ENCODE measurements at places on chromosomes 7 and 10.
A peak's percentile ranks its signal among the peaks of the same experiment; 100 is the strongest.

- no peak for DNase-seq
These were observed 182.2 kb downstream of the CAMK1D start for GRCh38 chr10:12531305-12532220.

DNA sequence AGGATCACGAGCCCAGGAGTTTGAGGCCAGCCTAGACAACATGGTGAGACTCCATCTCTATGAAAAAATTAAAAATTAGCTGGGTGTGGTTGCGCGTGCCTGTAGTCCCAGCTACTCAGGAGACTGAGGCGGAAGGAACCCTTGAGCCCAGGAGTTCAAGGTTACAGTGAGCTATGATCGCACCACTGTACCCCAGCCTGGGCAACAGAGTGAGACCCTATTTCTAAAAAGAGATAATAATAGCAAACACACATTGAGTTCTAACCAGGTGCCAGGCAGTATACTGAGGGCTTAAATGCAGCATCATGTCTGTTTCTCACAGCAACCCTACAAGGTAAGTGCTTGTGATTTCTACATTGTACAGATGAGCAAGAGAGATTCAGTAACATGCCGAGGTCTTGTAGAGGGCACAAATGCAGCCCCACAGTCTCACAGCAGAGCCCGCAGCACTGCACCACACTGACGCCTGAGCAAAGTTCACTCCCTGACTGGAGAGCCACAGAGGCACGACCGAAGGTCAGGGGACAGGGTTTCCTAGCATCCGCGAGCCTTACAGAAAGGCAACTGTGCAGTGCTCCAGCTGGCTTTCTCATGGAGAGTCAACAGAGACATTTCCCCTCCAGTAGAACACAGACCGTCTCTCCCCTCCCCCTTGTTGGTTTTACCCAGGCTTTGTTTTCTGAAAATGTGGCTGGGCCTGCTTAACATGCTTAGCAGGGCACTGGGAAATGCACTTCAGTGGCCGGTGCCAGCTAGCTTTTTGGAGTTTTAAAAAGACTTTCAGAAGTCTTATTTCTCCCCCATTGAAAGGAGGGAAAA is 36.5 kb downstream of the PDSS1 start:
- peak; percentile 27 for DNase-seq

GRCh38 chr10:74824184-74824899 is 2.1 kb upstream of the KAT6B start:
- DNase-seq, result peak; percentile 72

DNA sequence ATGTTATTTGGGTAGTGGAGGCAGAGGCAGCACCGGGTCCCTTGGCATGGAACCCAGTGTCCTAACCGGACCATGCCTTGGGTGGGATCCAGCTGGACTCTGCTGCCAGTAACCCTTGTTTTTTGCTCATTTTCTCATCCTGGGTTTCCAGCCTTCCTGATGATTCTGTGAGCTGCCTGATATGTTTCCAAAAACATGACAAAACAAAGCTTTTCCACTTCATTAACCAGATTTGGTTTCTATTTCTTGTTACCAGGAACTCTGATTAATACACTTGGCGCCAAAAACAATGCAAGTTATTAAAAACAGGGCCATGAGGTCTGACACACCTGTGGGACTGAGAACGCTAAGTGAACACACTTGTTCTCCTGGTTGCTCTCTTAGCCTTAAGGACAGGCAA is 32.8 kb upstream of the DLG5 start:
- no peak for DNase-seq

DNA sequence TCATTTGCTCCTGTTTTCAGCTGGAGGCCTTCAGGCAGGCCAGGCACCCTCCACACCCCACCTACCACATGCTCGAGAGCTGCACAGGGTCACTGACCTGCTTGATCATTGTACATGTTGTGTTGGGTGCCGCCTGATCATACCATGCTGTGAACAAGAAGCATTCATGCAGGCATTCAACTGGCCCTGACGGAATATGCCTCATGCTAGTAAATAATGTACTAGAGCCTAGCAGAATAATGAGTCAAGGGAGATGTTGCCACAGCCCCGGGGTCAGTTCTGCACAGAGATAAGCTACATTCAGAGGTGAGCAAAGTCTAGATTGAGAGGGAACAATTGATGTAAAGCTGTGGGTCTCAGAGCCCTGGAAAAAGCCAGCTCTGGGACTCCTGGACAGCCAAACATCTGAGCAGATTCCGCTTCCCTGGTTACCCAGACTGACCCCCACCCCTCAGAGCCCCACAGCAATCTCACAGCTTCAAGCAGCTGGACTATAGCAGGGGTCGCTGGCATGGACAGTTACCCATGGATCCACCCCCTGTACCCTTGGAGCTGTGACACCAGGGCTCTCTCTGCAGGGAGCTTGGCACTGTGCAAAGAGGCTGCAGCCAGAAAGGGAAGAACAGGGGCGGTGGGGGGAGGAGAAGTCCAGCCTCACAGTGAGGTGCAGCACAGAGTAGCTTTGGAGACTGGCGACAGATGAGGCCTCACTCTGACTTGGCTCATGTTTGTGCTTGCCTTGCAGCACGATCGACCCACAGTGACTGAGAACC is 86.6 kb downstream of the FRMPD2 start:
- peak; percentile 62 for DNase-seq

GRCh38 chr7:35552691-35553090 is 142.2 kb downstream of the HERPUD2 start:
- no peak for DNase-seq

- peak; percentile 46 for DNase-seq
These were observed 6.8 kb upstream of the LAT2 start for GRCh38 chr7:74202841-74203556.

GRCh38 chr10:27225011-27225590 is 15.5 kb downstream of the ACBD5 start:
- no peak for DNase-seq

- DNase-seq, result no peak
These were observed 89.1 kb downstream of the CELF2 start for GRCh38 chr10:11106621-11107374.

- DNase-seq, result no peak
These were observed 125.7 kb upstream of the CDK1 start for GRCh38 chr10:60652628-60653027.

- no peak for DNase-seq
These were observed 171.7 kb downstream of the ADAM12 start for GRCh38 chr10:126216632-126216961.

DNA sequence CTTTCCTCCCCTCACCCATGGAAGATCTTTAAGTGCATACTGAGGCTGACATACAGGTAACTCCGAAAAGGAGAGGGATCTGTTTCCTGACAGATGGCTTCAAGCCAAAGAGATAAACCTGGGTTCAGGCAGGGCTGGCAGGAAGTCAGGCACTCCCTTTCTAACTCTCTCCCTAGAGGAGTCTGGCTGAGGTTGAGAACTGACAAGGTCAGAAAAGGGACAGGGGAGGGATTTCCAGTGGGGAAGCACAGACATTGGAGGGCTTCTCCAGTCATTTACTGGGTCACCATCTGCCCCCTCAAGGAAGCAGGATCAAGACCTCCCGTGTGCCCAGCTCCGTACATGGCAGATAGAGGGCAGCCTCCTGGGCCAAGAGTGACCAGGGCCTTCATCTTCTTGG is 31.6 kb downstream of the TLX1 start:
- no peak for DNase-seq

DNA sequence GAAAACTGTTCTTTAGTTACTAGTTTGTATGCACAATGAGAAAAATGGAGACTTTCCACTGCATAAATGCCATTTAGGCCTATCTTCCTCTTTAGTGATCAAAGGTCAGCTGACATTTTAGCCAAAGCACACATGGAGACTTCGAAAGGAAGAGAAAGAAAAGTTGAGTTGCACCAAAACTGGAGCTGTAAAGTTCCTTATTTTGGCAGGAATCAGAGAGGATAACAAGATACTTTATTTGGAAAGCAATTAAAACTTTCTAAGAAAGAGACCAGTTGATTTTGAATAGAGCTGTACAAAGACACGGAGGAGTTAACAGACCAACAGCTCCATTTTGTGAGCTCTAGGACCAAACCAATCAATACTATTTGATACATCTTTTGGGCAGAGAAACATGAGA is 14.2 kb downstream of the ENTPD7 start:
- DNase-seq, result no peak

GRCh38 chr7:64907641-64908326 is 4.7 kb downstream of the ZNF273 start:
- peak; percentile 23 for DNase-seq

GRCh38 chr10:15462253-15462897 is 91.3 kb upstream of the FAM171A1 start:
- DNase-seq, result no peak

Measured in eye (tissue), 1 donor.